ENCODE measurements at places on chromosomes 5 and 9.

GRCh38 chr9:89722712-89723111, 117.9 kb downstream of the GADD45G start:
- no peak for DNase-seq

DNA sequence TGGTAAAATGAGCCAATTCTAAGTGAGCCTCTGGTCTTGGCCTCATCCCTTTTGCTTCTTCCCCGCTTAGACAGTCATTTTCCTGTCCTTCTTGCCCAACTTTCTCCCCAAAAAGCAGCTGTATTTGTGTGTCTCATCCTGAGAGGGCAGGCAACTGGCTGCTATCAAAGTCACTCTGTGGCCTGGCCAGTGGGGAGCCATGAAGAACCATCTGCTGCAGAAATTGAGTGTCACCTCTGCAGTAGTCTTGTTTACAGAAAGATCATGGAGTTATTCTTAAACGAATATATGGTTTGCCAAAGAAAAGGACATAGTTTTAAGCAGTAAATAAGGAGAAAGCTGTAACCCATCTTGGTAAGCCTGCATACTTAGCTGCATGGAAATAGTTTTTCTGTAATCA, 233.6 kb upstream of the ELAVL2 start:
- DNase-seq, result no peak

- DNase-seq, result no peak
These were observed 20.2 kb downstream of the SLC12A7 start for GRCh38 chr5:1091632-1092031.

DNA sequence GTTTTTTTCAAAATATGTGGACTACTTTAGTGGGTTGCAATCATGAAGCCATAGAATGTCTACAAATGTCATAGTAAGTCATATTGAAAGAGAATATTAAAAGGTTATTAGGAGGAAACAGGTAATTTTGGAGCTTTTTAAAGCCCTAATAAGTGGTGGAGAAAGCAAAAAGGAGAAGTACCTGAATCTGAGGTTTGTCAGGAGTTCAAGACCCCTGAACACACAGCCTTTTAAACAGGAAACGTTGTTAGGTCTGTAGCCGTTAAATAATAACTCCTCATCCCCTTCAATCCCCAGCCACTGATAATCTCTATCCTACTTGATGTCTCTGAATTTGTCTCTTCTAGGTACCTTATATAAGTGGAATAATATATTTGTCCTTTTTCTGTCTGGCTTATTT, 51.1 kb downstream of the SPEF2 start:
- no peak for DNase-seq

GRCh38 chr9:135173066-135173465, 85.6 kb downstream of the OLFM1 start:
- DNase-seq, result no peak
